ENCODE measurements at places on chromosomes 12 and 14.

- peak; percentile 71 for DNase-seq
Measured at GRCh38 chr12:6461401-6462233, 8.9 kb downstream of the VAMP1 start.

- DNase-seq, result no peak
Measured at GRCh38 chr12:3632754-3633153, 120.2 kb downstream of the CRACR2A start.

DNA sequence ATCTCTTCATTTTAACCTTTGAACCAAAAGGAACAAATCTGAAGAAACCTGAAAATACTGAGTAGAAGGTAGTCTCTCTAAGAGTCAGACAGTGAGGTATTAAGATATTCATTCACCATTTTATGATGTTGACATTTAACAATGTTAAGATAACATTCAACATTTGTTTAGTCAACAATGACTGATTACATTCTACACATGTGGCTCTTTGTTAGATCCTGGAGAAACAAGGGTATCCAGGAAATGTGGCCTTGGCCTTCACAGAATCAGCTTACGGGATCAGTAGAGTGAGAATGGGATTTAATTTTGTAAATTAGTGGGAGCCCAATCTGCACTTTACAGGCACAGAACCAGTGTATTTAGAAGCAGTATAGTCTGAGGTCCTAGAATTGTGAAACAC, 355.5 kb downstream of the KCNH5 start:
- no peak for DNase-seq

GRCh38 chr12:11609045-11609444, 40.4 kb upstream of the ETV6 start:
- no peak for DNase-seq

DNA sequence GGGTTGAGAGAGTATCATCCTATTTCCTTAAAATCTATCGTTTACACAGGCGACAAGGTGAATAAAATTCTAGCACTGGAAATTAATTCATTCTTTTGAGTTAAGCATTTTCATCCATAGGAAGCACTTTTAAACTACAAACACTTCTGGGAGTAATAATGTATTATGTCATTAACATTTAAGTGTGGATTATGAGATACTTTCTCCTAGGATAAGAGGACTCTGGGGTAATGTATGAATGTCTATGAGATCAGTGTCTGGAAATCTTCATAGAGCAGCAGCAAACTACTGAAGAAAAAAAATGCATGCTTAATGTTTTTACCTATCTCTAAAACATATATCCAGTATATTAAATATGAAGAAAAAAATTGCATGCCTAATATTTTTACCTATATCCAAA, 86.9 kb downstream of the EPS8 start:
- DNase-seq, result no peak

- no peak for DNase-seq
Measured at GRCh38 chr14:67392800-67393199, 19.2 kb downstream of the PLEK2 start.

GRCh38 chr12:11513288-11513687, 117.9 kb upstream of the PRB2 start:
- no peak for DNase-seq

- DNase-seq, result no peak
Measured at GRCh38 chr14:70077005-70077404, 111.7 kb downstream of the SLC8A3 start.
